Stimulated activated CD8-positive, alpha-beta memory T cell treated with anti-CD3 and anti-CD28 coated beads, Interleukin-4, amount 100 ng/mL, for 48 hours (primary cell): ENCODE measurements at places on chromosomes 1 and 21.

DNA sequence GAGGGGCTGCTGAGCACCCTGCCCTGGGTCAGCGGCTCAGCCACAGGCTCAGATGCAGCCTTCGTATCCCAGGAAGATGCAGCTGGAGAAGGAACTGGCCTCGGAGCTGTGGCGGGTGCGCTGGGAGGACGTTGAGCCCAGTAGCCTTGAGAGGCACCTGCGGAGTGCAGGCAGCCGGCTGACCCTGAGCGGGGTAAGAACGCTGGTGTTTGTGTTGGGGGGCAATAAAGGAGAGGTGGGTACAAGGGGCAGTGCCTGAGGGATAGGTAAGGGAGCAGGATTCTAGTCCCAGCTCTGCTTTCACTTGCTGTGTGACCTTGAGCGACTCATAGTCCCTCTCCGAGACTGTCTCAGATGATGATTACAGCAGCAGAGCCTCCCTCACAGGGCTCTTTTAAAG lies 6.4 kb downstream of the NPR1 start:
- no peak for DNase-seq

DNA sequence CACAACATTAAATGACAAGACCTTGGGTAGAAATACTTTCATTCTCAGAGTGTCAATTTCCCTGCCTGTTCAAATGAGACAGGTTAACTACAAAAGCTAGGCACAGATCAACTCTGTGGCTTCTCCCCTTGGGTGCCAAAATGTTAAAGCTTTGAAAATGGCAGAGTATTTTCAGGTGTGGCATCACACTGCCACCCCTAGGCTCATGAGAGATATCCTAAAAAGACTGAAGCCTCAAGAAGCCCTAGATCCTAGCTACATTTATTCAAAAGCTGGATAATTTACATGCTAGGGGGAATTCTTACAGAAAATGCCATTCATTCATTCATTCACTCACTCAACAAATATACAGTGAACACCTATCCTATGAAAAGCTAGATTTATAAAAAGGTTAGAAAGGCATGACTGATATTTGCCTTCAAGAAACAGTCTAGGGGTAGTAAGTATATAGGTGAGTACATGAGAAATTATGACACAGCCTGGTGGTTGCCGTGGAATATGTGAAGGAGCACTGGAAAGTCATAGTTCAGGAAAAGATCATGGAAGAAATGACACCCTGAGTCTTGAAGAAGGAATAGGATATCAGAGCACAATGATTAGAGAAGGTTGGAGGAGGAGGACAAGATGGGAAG lies 15.9 kb upstream of the RAB4A start:
- DNase-seq: no peak

- DNase-seq: no peak
Measured at GRCh38 chr1:178262120-178262500, 168.2 kb downstream of the RASAL2 start.

DNA sequence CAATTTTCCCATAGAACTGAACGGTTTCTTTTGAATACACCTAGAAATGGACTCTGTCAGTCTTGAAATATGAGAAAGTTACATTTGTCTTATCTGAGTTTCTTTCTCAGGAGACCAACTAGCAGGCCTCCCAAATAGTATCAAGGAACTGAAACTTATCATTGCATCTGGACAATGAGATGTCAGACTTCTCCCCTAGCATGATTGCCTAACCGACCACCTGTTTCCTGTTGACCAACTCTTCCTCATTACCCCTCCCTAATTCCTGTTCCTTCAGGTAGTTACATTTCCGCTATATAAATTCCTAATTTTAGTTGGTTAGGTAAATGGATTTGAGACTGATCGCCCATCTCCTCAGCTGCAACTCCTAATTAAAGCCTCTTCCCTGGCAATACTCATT lies 1587.3 kb downstream of the NCAM2 start:
- DNase-seq: no peak

- no peak for DNase-seq
Measured at GRCh38 chr1:206855859-206856258, 9.6 kb upstream of the IL20 start.

- DNase-seq: no peak
Measured at GRCh38 chr1:228446852-228447251, 30.2 kb upstream of the TRIM17 start.

GRCh38 chr21:17045214-17045853 lies 467.5 kb upstream of the CXADR start:
- no peak for DNase-seq

DNA sequence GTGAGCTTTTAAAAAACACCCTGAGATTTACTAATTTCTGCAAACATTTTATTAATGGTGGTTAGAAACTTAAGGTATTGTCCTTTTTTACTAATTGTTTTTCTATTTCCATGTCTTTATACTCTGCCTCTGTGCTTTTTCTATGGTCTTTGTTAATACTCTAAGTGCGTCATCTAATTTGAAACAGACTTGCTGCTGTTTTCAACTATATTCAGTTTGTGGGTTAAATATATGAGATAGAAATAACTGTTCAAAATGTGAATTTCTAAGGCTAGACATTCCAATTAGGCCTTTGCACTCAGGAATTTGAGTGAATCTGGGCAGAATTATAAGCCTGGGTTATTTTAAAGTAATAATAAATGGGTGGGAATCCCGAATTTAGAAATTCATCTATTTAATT lies 82.4 kb upstream of the COL11A1 start:
- no peak for DNase-seq

GRCh38 chr1:156957634-156958033 lies 37.2 kb downstream of the LRRC71 start:
- no peak for DNase-seq

DNA sequence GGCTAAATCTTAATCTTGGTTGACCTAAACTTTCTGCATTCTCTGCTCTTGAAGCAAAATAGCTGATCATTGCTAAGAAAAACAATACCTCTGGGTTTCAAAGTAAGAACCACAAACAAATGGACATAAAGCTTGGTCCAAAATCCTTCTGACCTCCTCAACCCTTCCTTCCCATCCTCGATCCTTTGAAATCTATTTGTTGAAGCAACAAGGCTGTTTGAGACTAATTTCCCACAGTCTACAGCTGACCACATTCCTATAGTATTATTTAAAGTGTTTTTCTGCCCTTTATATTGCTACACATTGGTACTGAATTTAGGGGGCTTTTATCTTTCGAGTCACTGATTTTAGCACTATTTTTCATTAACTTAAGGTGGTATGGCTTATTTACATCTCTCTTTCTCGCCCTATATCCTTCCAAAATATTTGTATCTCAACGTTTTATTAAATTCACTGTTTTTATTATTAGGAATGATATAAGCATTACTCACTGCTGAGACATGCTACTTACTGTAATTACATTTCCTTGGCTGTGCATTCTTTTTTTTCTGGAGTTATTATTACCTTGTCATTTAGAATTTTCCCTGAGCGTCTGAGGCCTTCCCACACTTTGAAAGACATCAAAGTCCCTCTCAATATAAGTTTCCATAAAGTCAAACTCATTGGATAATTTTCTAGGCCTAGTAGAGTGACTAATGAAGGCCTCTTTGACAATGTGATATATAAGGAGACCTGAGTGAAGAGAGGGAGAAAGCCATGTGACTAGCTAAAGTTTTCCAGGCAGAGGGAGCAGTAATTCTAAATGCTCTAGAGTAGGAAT lies 73.9 kb downstream of the RAB3GAP2 start:
- DNase-seq: no peak
